ENCODE measurements at places on chromosomes 7 and 10. TPM values are rescaled to one million over a fixed set of nuclear protein-coding genes. Genes with fewer than 3 reads are reported as not detected.

The LLCFC1 gene
- not detected for total RNA-seq

The SYT15 gene
- total RNA-seq, result 1.1 TPM

The LIPM gene
- total RNA-seq, result not detected

- DNase-seq, result no peak
These were observed 374.6 kb upstream of the GHITM start for GRCh38 chr10:83764666-83765065.

- DNase-seq, result no peak
These were observed 193.8 kb downstream of the CYP26A1 start for GRCh38 chr10:93267521-93267920.

Data from sigmoid colon (tissue), 7 donors.